ENCODE measurements at places on chromosomes 2 and 18.
A peak's percentile ranks its signal among the peaks of the same experiment; 100 is the strongest.

DNA sequence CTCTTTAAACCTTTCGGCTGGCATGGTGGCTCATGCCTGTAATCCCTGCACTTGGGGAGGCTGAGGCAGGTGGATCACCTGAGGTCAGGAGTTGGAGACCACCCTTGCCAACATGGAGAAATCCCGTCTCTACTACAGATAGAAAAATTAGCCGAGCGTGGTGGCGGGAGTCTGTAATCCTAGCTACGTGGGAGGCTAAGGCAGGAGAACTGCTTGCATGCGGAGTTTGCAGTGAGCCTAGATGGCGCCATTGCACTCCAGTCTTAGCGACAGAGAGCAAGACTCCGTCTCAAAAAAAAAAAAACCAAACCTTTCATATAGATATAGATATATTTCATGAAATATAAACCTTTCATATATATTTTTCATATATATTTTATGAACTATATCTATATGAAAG, 864.7 kb downstream of the TRIB2 start:
- no peak for DNase-seq

- DNase-seq, result no peak
These were observed 415.2 kb upstream of the NETO1 start for GRCh38 chr18:73283032-73283431.

DNA sequence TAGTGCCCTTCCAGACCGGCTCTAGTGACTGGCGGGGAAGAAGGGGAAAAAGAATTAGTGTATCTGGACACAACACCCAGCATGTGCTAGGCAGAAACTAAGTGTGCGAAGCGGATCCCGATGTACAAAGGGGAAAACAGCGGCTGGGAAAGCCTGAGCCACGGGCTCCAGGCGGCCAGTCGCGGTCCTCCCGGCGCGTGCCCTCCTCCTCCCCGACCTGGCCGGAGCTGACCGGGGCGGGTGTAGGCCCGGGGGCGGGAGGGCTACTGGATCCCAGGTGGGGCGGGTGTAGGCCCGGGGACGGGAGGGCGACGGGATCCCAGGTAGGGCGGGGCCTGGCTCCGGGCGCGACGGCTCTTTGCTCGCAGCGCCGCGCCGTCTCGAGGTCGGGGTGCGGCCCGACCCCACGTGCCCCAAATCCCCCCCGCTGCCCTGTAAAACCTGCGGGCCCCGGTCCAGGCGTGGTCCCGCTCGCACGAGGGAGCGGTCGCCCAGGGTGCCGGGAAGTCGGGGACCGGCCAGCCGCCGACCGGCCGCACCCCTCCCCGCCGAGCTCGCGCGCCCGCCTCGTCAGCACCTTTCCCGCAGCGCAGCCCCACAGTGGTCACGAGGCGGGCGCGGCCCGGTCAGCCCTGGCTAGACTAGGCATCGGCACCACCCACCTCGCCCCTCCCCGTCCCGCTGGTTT, 48.8 kb downstream of the C2orf42 start:
- peak; percentile 64 for DNase-seq

DNA sequence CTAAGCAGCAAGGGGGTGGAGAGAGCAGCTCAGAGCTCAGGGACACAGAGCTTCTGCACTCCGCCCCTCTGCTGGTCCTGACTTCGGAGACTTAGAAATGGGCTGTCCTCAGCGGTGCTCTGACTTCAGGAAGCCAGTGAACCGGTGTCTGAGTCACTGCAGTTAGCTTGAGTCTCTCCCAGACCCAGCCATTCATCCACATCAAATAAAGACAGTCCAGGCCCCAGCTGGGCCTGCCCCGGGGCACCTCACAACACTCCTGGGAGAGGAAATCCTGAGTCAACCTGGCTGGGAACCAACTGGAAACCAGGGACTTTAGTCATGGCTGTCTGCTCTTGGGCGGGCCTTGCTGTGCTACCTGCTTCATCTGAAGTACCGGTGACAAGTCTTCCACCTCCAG, 5.4 kb upstream of the ITGB6 start:
- DNase-seq, result no peak

DNA sequence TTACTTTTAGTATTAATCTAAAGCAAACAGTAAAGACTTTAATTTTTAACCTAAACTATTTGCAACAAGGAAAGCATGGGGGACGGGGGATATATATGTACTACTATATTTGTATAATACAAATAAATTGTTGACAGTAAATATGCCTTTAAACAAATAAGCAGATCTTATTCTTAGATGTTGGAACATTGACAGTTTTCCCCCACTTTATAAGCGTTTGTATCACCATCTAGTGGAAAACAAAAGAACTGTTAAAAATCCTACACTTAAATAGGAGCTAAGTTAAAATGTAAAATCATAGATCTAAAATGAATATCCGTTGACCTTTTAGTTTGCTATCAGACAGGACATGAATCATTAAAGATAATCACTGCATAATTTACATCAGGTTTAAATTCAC, 50.0 kb downstream of the RBBP8 start:
- DNase-seq, result no peak

- no peak for DNase-seq
These were observed 23.8 kb downstream of the GRHL1 start for GRCh38 chr2:9975328-9975727.

DNA sequence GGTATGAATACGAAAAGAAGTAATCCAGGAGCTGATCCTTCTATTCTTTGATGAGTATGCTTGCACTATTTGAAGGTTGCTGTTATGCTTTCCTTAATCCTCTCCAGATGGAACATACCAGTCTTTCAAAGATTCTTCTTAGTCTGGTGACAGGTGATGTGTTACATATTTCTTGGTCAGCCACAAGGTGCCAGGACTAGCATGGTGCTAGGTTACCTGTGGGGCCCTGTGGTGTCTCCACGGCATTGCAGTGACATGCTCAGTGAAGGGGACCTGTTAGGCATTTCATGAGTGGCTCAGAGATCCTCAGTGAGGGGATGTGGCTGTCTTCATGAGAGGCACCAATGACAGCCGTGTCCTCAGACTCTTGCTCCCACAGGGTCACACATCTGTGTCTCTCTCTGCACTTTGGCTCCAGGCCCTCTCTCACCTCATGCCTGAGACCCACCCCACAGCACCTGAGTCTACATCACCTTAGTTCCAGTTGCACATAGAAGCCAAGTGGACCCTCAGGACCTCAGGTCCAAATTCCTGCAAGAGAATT, 13.1 kb upstream of the RAB31 start:
- DNase-seq, result no peak

- DNase-seq, result no peak
These were observed 47.9 kb downstream of the COL3A1 start for GRCh38 chr2:189022053-189022481.

GRCh38 chr2:183998797-183999190, 599.5 kb upstream of the ZNF804A start:
- no peak for DNase-seq

All from T-helper 17 cell (primary cell).